ENCODE measurements at places on chromosomes 12 and 14.
A peak's percentile ranks its signal among the peaks of the same experiment; 100 is the strongest.

DNA sequence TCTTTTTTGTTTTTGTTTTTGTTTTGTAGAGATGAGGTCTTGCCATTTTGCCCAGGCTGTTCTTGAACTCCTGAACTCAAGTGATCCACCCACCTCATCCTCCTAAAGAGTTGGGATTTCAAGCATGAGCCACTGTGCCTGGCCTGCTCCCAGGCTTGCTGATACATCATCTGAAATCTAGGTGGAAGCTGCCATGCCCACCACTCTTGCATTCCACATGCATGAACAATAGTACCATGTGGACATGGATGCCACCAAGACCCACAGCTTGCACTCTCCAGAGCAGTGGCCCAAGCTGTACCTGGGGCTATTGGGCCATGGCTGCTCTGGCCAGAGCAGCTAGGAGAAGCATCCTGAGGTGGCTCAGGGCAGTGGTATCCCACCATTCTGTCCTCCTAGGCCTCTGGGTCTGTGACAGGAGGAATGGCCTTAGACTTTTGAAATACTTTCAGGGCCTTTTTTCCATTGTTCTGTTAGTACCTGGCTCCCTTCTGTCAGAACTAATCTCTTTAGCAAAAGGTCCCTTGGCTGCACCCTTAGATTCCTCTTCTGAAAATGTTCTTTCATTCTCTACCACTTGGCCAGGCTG is 13.7 kb downstream of the FLVCR2 start:
- DNase-seq = no peak

- no peak for DNase-seq
These were observed 76.1 kb downstream of the METTL25 start for GRCh38 chr12:82434392-82434911.

DNA sequence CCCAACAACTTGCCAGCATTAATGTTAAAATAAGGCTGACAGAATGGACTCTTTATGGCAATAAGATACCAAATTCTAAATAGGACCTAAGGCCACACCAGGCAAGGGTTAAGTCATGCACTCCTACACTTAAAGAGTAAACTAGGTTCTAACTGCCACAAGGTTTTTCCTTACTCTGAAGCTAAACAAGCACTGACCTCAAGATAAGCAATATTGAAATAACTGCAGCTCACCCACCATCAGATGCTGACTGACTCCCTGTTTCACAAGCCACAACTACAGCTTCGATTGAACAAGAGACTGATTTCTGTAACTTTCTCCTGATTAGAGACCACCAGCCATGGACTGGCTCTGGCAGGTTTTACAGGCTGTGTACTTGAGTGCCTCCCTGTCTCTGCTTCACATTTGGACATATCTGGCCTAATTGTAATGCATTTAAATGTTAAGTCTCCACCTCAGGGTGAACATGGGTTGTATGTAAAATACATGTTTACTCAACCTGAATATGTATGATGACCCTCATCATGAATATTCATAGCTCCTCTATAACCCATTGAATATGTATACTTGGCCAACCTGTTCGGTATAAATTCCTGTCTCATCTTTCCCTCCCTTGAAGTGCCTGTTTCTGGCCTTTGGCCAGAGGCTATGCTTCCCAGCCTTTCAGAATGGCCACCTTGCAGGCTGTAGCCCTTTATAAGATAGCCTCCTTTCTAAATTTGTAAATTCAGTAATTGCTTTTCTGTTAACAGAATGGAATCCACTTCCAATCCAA is 70.5 kb upstream of the DAAM1 start:
- no peak for DNase-seq

DNA sequence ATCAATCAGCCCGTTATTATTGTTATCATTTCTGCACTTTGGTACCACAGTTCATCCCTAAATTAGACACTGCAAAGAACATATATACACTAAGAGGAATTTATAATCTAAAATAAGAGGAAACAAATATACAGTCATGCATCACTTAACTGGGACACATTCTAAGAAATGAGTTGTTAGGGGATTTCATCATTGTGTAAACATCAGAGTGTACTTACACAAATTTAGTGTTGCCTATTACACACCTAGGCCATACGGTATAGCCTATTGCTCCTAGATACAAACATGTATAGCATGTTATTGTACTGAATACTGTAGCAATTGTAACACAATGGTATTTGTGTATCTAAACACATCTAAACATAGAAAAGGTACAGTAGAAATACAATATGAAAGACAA is 190.5 kb downstream of the BMP4 start:
- no peak for DNase-seq

GRCh38 chr14:21073921-21074320 is 3.8 kb downstream of the ARHGEF40 start:
- no peak for DNase-seq

DNA sequence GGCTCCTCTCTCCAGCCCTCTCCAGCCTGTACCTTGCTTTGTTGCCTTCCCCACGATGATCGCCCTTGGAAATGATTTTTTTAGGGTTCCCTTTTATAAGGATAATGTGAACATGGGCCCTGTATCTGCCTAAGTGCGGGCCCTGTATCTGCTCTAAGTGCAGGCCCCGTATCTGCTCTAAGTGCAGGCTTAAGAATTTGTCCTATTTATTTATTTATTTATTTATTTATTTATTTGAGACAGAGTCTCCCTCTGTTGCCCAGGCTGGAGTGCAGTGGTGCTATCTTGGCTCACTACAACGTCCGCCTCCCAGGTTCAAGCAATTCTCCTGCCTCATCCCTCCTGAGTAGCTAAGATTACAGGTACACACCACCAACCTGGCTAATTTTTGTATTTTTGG is 22.5 kb downstream of the GALNT16 start:
- DNase-seq = no peak

GRCh38 chr12:12007713-12008231 is 63.0 kb upstream of the BCL2L14 start:
- no peak for DNase-seq

DNA sequence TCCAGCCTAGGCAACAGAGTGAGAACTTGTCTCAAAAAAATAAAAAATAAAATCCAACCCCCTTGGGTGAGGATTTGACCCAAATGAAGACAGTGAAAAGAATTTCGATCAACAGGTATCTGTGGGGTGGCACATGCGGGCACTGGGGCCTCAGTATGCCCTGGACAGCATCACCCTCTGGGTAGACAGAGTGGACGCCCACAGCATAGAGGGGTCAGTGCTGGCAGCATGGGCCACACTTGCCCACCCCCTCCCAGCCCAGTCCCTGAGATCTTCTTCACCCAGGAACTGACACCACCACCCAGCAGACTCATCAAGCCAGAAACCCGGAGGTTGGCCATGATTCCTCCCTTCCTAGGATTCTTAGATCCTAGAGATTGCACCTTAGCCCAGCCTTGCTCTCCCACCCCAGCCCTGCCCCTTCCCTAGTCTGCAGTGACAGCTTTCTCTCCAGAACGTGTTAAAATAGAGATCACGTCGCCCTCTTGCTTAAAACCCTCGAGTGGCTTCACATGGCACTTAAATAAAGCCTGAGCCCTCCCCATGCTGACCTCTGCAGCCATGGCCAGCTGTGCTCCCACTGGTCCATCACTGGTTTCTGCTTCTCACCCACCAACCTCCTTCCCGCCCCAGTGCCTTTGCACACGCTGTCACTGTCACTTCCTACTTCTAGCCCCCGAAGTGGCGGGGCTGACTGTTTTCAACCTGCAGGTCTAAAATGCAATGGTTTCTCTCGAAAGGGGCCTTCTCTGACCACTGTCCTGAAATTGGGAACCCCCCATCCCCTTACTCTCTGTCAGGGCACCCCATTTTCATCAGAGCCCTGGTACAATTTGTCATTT is 26.2 kb upstream of the DYNC1H1 start:
- DNase-seq = no peak

- no peak for DNase-seq
These were observed 101.2 kb downstream of the PEBP1 start for GRCh38 chr12:118237052-118237665.

DNA sequence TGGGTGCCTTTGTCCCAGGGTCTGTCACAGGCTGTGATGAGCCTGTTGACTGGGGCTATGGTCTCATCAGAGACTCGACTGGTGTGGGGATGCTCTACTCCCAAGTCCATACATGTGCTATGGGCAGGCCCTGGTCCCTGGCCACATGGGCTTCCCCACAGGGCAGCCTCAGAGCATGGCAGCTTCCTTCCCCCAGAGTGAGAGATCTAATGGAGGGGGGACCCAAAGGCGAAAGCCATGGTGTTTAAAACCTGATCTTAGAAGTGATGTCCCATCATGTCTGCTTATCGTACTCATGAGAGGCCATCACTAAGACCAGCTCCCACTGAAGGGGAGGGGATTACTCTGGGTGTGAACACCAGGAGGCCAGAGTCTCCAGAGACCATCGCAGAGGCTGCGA is 279.0 kb upstream of the RTL1 start:
- no peak for DNase-seq

- no peak for DNase-seq
These were observed 859.3 kb upstream of the ATXN7L3B start for GRCh38 chr12:73678335-73678734.

- no peak for DNase-seq
These were observed 12.8 kb upstream of the GPX2 start for GRCh38 chr14:64955297-64955696.

DNA sequence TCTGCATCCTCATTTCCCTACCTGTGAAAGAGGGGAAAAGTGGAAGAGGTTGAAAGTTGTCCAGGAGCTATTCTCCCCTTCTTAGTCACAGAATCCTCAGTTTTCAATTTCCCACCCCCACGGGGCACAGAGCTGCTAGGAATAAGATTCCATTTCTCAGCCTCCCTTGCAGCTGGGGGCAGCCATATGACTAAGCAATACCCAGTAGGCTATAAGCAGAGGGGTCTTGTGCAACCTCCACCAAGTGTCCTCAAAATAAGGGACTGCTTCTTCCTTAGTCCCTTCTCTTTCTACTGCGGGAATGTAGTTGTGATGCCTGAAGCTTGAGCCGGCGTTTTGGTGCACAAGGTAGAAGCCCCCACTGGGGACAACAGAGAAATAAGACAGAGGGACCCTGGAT is 40.9 kb downstream of the VWF start:
- no peak for DNase-seq

GRCh38 chr14:57464008-57464730 is 29.5 kb downstream of the CCDC198 start:
- DNase-seq = no peak

DNA sequence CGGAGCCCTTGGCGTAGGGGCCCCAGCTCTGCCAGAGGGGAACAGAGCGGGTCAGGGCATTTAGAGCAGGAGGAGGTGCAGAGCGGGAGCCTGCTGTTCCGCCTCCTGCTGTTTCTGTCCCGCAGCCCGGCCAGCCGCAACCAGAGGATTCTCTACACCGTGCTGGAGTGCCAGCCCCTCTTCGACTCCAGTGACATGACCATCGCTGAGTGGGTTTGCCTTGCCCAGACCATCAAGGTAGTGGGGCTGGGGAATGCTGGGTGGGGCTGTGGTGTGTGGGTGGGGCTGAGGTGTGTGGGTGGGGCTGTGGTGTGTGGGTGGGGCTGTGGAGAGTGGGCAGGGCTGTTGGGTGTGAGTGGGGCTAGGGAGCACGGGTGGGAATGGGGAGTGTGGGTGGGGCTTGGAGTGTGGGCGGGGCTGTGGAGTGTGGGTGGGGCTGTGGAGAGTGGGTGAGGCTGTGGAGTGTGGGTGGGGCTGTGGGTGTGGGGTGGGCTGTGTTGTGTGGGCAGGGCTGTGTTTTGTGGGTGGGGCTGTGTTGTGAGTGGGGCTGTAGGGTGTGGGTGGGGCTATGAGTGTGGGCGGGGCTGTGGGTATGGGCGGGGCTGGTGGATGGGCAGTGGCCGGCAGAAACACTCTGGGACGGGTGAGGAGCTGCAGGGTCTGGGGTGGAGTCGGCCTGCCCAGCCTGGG is 8.0 kb downstream of the ASPG start:
- DNase-seq = no peak

DNA sequence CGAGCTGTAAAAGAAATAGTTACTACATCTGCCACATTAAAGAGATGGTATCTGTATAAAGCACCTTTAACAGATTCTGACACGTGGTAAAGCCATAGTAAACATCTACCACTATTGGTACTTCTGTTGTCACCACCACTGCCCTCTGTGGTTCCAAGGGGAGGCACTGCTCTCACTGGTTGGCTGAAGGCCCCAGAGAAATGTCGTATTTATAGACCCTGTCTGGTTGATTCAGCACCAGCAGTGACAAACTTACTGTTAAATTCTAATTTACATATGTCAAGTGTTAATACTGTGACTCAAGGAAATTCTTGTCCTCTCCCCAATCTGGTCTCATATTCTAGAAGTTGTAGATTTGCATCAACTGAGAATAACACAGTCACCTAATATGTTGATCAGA is 281.1 kb downstream of the ERC1 start:
- DNase-seq = no peak

DNA sequence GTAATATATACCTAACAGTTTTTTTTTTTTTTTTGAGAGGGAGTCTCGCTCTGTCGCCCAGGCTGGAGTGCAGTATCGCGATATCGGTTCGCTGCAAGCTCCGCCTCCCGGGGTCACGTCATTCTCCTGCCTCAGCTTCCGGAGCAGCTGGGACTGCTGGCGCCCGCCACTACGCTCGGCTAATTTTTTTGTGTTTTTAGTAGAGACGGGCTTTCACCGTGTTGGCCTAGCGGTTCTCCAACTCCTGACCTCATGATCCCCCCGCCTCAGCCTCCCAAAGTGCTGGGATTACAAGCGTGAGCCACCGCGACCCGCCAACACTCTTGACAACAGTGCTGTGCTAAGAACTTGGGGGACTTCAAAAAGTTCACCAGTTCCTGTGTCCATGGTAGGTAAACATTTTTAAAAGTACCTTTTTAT is 63.5 kb downstream of the FOXG1 start:
- no peak for DNase-seq

DNA sequence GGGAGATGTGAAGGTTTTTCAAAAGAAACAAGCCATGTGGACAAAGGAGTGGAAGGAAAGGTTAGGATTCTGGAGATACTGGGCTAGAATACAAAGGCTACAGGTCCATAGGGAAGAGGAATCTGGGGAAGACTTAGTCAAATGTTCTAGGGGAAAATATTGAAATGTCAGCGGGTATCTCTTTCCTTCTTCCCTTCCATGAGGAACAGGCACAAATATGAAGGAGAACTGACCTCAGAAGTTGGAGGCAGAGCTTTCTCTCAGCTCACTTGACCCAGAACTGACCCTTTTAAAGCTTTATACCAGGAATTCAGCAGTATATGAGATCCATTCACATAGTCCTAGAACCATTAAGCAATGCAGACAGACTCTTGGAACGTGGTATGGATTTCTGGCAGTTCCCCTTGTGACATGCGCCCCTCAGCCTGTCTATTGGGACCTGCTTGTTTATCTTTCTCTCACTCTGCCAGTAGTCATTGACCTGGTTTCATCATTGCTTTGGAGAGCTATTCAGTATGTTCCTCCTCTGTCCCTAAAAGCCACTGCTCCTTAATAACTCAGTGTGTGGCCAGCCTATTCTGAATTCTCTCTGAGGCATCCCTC is 43.0 kb upstream of the GSG1 start:
- DNase-seq = no peak

DNA sequence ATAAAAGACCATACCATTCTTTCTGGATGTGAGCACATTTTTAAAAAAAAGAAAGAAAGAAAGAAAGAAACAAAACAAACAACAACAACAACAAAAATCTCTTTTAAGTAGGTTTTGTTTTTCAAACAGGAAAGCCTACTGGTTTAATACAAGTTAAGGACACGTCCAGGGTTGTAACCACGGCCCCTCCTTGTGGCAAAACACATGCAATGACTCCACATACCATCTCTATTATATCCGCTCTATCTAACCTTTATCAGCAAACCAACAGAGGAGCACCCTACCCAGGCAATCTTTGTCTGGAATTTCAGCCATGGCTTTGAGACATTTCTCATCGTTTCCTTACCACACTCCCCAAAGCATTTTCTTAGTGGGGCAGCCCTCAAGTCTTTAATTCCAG is 360.5 kb upstream of the TMPO start:
- DNase-seq = no peak

GRCh38 chr12:9797722-9798619 is 29.3 kb upstream of the KLRF1 start:
- DNase-seq = peak; percentile 36

Measured in stimulated activated CD4-positive, alpha-beta T cell treated with anti-CD3 and anti-CD28 coated beads, Interleukin-12 subunit alpha, Interleukin-12 subunit beta, amount 100 ng/mL, for 24 hours (primary cell).